ENCODE measurements at places on chromosomes 3 and 15.

GRCh38 chr15:82571722-82572222, 31.5 kb upstream of the RPS17 start:
- DNase-seq = no peak

- DNase-seq = no peak
These were observed 207.9 kb upstream of the RGMA start for GRCh38 chr15:93296759-93297500.

DNA sequence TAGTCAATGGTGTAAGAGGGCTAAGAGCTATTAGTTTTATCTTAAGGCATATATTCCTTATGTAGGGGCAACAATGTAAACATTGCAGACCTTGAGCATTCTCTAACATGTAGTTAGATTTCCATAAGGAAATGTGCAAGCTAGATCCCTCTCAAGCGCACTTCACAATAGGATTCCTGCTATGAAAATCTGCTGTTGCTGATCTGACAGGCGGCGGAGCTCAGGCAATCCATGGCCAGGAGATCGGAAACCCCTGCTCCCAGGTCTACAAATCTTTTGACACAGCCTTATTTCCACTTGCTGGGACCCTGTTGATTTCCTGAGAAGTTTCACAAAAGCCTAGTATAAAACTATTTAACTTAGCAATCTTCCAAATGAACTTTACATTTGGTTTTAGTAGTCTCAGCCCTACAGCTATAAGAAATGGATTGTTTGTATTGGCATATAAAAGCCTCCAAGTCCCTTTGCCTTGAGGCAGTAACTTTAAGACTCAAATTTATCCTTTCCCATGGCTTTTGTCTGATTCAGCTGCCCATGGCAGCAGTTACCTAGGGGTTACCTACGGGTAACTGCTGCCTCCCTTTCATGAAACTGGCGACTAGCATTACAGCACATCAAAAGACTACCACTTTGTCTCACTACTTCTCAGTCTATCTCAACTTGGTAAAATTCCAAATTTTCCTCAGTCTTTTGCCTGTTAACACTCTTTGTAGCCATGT, 22.7 kb downstream of the TRA2B start:
- DNase-seq = no peak

DNA sequence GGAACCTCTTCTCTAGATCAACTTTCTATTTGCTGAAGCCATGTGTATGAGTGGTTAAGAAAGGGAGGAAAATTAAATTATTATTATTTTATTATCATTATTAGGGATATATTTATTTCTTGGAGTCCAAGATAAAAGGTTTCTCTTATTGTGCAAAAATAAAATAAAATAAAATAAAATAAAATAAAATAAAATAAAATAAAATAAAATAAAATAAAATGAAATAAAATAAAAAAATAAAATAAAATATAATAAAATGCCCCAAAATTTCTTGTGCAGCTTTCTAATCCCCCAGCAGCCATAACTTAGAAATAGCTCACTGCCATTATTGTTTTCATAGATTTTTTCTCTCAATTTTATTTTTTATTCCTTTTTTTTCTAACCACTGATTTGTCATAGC, 526.8 kb downstream of the VGLL3 start:
- no peak for DNase-seq

- DNase-seq = no peak
These were observed 12.2 kb downstream of the MAN2A2 start for GRCh38 chr15:90915216-90915807.

GRCh38 chr3:67739851-67740250, 85.4 kb upstream of the SUCLG2 start:
- no peak for DNase-seq

GRCh38 chr15:98195796-98196195, 235.3 kb downstream of the ARRDC4 start:
- no peak for DNase-seq

GRCh38 chr3:116331380-116331779, 113.9 kb downstream of the LSAMP start:
- DNase-seq = no peak

DNA sequence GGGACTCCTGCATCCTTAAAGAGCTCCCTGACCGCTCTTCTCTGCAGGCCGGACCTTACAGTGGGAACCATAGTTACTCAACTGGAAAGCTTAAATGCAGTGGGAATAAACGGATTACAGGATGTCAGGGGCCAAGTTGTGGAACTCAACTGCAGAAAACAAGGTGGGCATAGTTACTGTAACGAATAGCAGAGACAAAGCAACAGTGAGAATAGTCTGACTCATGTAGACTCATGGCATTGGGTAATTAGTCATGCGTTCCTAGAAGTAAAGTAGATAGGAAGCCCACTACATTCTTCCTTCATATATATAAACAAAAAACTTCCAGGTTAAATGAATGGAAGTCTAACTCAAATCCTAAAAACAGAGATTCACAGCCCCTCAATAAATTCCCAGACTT, 95.5 kb upstream of the CHRNA7 start:
- no peak for DNase-seq

DNA sequence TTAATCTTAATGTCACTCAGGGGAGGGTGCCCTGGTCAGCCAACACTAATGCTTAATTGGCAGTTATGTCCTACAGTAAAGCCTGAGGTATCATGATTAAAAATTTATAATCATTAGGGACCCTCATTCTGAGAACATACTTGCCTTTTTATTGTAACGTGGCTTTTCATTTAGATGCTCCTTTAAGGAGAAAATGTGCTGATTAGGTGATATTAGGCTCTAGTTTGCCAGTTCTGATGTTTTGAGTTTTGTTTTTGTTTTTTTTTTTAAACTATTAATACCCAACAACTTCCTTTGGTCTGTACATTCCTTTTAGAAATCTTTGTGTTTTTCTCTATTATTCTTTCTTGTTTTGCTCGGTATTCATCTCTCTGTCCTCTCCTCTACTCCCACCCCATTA, 10.3 kb downstream of the GTF2E1 start:
- DNase-seq = no peak

GRCh38 chr3:115830764-115831395, 207.6 kb downstream of the GAP43 start:
- no peak for DNase-seq

- DNase-seq = no peak
These were observed 49.7 kb upstream of the SKIL start for GRCh38 chr3:170307671-170308405.

DNA sequence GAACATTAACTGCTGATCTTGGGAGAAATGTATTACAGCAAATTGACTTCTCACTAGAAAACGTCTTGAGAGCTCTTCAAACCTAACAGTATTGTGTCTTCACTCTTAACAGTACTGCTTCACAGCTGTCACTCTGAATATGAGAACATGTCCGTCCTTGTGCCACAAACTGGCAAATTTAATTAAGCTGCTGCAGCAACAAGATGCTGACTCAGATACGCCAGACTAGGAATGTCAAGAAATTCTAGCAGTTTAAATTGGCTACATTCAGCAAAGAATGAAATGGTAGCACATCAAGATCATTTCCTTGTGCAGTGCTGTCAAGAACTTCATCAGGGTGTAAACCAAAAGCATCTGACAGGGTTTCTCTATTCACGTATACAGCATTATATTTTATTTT, 7.6 kb downstream of the ICE2 start:
- DNase-seq = no peak

- no peak for DNase-seq
These were observed 465.1 kb downstream of the FOXP1 start for GRCh38 chr3:71118436-71118835.

DNA sequence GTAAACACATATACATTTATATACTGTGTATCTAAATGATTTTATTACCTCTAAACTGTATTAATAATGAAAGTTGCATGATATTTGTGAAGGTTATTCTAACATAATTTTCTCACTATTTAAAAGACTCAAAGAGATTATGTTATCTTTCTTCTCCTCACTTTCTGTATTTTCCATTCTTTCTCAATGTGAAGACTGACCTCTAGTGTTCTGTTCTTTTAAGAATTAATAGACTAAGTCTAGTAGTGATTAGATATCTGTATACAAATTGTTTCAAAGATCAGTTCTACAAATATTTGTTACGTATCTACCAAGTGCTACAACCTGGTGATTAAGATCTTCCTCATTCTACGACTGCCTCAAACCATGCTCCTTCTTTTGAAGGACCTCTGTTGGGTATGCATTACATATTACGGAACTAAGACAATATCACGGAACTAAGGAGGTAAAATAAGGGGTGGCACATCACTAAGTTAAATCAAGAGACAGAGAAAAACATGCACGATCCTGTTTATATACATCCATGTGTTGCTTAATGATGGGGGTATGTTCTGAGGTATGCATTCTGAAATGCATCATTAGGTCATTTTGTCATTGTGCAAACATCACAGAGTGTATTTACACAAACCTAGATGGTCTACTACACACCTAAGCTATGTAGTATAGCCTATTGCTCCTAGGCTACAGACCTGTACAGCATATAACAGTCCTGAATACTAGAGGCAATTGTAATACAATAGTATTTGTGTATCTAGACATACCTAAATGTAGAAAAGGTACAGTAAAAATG, 161.5 kb upstream of the KBTBD8 start:
- DNase-seq = no peak

DNA sequence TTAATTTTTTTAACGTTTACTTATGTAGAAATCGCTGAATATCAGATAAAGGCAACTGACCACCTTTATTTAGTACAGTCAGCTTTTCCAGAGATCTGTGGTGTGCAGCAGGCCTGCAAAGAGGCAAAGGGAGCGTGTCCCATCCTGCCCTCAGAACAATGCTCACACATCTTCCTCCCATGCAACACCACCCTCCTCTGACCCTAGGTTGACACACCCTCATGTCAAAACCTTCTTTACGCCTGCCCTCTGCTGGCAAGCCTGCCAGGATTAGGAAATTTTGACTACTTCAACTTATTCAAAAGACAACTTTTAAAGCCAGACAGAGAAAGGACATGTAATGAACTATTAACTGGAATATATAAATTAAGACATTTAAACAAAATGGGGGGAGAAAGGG, 513.7 kb downstream of the FOXP1 start:
- peak; percentile 25 for DNase-seq

- DNase-seq = no peak
These were observed 69.2 kb upstream of the LIMD1 start for GRCh38 chr3:45525146-45525919.

DNA sequence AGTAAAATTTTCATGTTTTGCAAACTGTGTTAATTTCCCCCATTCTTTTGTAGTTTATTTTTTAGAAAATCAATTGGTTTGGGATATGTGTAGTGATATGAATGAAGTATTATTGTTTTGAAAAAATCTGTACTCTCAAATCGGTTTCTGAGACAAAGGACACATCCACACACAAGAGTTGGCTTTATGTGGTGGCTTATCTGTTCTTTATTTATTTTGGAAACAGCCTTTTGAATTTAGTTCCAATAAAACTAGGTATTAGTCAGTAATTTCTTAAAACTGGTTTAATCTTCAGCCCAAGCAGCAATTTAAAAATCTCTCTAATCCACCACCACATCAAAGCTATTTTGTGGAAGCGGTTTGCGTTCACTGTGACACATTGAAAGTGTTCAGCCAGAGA, 741.5 kb upstream of the GRM7 start:
- no peak for DNase-seq

- DNase-seq = no peak
These were observed 13.6 kb downstream of the SCN11A start for GRCh38 chr3:39038165-39038564.

- DNase-seq = no peak
These were observed 693.0 kb upstream of the CADM2 start for GRCh38 chr3:84265768-84266167.

- no peak for DNase-seq
These were observed 51.0 kb upstream of the MYZAP start for GRCh38 chr15:57540736-57541135.

GRCh38 chr3:52405601-52406110, 39.2 kb downstream of the SEMA3G start:
- DNase-seq = no peak

GRCh38 chr3:36777424-36778218, 13.3 kb upstream of the DCLK3 start:
- no peak for DNase-seq

DNA sequence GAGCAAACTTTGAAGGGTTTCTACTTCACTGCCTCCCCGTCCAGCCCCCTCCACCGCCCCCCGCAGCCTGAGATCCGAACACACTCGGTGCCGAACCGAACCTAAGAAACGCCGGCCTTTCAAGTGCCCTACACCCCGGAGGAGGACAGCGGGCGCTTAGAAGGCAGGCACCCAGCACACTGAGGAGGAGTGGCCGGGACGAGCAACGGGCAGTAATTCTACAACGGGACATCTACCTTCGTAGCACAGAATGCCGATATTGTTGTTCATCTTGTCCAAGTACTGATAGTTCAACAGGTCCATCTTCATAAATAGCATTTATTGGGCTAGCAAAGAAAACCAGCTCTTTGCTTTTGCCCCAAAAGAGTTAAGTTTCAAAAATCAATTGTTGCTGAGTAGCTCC, 513 bp downstream of the VGLL4 start:
- no peak for DNase-seq

DNA sequence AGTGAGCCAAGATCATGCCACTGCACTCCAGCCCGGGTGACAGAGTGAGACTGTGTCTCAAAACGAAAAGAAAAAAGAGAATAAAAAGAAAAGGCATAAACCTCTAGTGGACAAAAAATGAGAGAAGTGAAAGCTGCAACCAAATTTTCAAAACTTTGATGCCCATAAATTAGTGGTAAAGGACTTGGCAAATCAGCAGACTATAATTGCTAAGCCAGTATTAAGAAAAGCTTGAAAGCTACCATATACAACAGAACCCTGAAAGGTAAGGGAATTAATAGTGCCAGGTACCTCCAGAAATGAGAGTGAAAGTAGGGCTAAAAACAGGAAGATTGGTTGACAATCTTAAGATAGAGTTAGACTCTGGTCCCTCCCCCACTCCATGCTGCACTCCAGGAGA, 32.9 kb upstream of the SLC22A13 start:
- DNase-seq = no peak

- DNase-seq = no peak
These were observed 256.1 kb upstream of the ADAMTS9 start for GRCh38 chr3:64943866-64944265.

DNA sequence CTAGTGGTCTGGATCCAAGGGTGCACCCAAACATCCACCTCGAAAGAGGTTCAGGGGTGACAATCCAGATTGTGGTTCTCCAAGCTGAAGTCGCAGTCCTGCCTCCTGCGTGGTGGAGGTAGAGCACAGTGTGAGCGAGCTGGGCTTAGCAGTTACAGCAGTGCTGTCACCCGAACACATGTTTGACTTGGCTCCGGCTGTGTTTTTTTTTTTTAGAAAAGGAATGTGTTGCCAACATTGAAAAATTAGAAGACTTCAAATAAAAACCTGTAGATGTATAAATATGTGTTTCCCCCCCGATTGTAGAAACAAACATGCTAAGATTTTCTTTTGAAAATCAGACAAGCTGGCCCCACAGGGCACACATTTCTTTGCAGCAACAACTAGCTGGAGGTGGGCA, 530.8 kb downstream of the SHQ1 start:
- DNase-seq = no peak

Data from activated T-helper 1 cell treated with anti-CD3 and anti-CD28 coated beads, Interleukin-2, amount 50 U/mL, for 16 hours (primary cell).